ENCODE measurements at places on chromosomes 1 and 21.

GRCh38 chr1:192852001-192852947 is 43.4 kb downstream of the RGS2 start:
- no peak for DNase-seq

DNA sequence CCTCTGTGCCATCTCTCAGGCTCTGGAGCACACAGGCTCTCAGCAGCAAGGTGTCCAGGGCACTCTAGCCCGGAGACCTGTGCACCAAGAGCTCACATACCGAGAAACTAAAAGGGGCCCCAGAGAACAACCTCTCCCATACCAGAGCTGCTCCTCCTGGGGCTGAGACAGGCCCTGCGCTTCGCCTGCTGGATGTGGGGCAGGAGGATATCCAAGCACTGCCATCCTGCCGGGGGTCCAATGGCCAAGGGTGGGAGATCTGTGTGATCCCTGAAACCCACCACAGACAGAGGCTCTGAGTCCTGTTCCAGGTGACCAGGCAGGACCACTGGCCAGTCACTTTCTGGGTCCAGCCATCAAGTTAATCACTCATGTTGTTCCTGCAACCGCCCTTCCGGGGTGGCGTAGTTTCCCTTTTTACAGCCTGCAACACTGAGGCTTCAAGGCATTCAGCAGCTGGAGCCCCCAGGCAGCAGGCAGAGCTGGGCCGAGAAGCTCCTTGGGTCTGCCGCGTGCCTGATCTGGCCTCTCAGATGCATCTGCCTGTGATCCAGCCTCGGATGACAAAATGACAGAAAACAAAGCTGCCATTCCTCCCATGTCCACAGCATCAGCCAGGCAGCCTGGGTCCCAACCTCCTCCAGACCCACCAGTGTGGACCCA is 36.7 kb upstream of the ACTRT2 start:
- no peak for DNase-seq

DNA sequence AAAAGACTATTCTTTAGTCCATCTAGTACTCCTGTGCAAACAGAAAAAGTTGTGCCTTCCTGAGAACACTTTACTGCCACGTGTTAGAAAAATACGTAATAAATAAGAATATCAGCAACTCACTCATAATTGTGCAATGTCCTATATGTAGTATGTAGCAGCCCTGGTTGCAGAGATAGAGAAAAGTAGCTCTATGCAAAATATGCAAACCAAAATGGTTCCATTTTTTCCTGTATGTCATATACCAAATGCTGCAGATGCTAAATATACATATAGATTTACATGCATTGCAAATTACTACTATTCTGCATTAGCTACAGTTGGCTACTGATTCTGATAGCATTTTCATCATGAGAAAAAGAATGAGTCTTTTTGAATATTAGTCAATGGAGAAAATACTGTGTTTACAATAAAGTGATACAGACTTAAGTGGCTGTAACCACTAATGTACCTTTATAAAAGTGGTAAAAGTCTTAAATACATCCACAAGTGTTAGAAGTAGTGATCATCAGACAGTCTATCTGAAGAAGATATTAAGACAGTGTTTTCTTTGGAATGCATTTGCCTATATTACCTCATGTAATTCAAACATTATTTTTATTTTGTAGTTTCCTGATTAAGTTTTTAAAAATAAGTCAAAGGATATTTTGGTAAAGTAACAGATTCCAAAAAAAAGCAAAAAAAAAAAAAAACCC is 19.8 kb downstream of the NME7 start:
- DNase-seq = no peak

DNA sequence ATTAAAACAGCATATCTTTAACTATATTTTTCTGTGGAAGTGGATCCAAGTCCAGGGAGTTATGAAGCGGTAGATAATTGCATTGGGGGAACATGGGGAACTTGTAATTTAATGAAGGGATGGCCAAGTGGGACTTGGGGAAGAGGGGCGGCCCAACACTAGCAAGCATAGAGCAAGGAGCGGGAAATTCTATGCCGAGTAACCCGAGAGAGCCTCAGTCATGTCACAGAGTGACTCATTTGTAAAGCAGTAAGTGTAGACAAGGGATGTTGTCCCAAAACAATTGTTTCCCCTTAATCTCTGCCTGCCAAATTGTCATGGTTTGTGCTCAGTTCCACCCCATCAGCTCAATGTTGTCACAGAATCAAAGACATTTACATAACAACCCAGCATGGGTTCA is 620.1 kb downstream of the AJAP1 start:
- no peak for DNase-seq

DNA sequence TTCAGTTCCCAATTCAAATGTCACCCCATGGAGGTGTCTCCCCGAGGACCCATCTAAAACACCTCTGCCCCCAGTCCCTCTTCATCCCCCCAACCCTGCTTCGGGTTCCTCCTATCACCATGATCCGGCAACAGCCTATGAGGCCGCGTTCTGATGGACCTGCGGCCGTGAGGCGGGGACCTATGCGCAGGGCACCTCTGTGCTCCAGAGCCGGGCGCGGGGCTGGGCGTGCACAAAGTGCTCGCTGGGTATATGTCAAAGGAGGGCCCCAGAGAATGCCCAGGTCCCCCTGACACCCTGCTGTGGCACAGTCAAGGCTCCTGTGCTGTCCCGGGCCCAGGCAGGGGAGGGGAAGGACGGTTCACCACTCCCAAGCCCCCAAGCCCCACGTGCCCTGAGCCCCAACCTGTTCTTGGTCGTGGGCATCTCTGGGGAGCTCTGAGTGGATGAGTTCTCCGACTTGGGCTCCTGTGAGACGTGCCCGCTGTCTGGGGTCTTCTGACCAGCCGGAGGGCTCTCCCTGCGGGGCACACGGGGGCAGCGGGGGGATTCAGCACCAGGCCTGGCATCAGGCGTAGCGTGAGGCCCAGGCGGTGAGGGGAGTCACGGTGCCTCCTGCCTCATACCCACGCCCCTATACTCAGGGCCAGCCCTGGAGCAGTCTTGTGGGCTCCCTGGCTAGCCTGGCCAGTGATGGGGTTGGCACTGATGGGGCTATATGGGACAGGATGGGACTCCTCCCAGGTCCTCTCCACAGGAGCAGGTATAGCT is 67.7 kb downstream of the RAP1GAP start:
- no peak for DNase-seq

DNA sequence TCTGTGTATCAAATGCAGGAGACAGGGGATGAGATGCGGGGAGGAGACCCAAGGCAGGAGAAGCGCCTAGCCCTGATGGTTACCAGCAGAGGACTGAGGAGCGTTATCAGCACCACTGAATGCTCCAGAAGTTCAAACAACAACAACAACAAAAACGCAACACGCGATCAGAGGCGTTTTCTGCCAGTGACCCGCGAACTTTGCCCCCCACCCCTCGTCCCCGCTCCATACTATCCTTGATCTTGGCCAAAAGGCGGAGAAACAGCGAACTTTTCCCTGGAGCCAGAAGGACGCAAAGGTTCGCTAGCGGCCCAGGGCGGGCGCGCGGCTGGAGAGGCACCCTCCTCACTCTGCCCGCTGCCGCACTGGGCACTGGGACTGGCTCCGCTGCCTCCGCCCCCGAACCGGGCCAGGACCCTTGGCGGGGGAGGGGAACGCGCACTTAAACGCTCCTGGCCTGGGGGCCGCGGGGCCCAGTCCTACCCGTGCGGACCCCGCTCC is 699 bp downstream of the ECHDC2 start:
- DNase-seq = no peak

DNA sequence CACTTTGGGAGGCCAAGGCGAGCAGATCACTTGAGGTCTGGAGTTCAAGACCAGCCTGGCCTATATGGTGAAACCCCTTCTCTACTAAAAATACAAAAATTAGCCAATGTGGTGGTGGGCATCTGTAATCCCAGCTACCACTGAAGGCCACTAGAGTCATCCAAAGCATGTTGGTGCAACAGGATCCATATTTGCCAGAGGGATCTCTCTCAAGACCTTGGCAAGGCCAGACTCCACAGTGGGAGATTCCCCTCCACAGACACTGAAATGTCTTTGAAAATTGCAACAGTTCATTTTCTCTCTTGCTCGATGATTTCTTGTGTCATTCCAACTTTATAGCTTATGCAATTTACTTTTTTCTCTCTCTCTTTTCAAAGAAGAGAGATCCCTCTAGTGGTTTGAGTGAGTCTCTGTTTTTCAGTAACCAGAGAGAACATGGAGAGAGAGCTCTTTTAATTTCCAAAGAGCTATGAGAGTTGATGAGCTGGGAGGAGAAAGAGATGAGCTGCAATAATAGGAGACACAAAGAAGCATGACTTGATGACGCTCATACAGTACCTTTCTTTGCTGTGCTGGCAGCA is 176.8 kb upstream of the USP25 start:
- DNase-seq = peak; percentile 58

DNA sequence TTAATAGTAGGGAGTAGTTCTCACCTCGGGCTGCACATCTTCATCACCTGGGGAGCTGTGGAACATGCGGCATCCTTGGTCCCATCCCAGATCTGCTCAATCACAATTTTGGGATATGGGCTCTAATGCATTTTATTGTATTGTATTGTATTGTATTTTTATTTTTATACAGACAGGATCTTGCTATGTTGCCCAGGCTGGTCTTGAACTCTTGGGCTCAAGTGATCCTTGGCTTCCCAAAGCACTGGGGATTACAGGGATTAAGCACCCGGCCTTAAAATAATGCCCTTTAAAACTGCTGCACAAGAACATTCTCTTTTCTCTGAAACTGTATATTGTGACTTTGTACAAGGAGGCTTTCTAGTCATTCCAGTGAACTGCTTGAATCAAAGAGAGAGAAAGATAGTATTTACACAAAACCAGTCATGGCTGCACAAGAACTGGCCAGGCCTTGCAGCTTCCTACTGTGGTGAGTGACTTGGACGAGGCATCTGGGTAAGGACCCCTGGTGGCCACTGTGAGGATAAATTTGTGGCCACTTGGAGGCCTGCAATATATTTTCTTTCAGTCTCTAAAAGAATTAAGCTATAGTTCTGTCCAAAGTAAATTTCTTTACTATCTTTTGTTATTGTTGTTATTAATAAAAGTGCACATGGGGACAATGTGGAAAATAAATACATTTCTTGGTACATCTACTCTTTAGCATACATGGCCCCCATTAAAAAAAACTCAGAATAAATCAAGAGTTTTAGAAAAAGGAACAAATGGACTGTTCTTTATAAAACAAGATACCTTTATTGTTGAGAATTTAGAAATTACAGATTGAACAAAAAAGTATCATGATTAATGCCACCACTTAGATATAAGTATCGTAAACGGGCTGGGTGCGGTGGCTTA is 48.0 kb downstream of the TBCE start:
- DNase-seq = peak; percentile 81

GRCh38 chr1:11316701-11317100 is 43.7 kb downstream of the UBIAD1 start:
- no peak for DNase-seq

GRCh38 chr1:63619558-63619957 is 26.3 kb downstream of the PGM1 start:
- DNase-seq = no peak

DNA sequence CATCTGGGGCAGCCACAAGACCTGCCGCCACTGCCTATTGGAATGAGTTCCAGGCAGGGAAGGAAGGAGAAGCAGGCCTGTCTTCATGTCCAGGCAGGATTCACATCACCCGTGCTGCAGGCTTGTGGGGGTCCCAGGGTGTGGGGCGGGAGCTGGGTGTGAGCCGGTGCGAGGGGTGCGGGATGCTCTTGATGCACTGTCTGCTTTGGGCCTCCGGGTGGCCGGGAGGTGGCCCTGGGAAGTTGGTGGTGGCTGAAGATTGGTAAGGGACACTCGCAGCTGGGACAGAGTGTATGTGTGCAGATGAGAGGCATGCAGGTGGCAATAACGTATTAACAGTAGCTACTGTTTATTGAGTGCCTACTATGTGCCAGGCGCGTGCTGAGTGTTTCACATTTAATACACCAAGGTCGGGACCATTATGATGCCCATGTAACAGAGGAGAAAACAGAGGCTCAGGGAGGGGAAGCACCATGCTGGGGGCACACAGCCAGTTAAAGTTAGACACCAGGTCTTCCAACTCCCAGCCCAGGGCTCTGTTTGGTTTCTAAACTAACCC is 3.3 kb downstream of the CROCC start:
- DNase-seq = no peak

GRCh38 chr1:56814205-56814604 is 5.0 kb downstream of the FYB2 start:
- DNase-seq = no peak

DNA sequence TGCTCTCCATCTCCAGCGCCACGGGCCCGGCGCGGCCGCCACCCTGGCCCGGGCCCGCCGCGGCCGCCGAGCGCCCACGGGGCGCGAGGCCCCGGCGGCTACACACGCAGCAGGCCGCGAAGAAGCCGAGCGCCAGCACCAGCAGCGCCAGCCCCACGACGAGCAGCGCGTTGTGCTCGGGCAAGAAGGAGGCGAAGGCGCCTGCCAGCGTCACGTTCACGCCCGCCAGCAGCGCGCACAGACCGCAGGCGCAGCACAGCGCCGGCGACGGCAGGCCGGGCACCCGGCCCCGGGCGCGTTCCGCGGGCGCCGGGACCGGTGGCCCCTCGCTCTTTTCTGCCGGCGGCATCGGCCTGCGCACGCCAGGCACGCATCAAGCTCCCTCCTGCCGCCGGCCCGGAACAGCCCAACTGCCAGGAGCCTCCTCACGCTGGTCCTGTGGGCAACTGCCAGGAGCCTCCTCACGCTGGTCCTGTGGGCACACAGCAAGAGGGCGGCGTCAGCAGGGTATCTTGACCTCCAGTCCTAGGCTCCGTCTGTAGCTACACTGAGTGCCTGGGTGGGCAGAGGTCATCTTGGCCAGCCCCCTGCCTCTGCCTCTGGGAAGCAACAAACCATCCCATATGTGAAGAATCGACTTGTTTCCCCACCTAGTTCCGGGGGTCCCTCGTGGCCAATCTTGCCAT is 18.1 kb downstream of the KNCN start:
- DNase-seq = no peak

DNA sequence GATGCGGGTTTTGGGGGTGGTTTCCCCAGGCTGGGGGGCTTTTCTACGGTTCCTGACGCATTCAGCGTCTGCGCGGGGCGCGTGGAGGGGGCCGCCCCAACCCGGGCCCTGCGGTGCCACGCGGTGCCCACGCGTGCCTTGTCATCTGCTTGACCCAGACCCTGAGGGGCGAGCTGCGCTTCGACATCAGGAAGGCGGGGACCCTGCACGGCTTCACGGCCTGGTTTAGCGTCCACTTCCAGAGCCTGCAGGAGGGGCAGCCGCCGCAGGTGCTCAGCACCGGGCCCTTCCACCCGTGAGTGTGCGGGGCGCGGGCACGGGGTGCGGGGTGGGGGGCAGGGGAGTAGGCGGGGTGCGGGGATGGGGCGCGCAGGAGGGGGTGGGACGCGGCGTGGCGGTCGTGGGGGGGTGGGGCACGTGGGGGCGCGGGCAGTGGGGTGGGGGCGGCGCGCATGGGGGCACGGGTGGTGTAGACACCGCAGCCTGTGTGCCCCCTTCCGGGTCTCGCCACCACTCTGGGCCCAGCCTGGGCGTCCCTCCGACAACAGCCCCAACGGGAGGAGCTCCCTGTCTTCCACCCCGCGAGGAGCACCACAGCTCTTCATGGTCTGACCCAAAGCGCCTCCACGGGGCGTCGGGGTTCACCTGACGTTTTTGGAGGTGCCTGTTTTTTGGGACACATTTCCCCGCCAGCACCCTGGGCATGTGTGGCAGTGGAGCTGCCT is 26.3 kb downstream of the PRMT2 start:
- no peak for DNase-seq

GRCh38 chr21:40736145-40736544 is 110.8 kb downstream of the DSCAM start:
- no peak for DNase-seq
